ENCODE measurements at places on chromosomes 12 and 14.

- no peak for DNase-seq
Observed at GRCh38 chr12:24711056-24712008, 237.6 kb downstream of the BCAT1 start.

GRCh38 chr12:55711786-55712553, 3.9 kb upstream of the BLOC1S1 start:
- no peak for DNase-seq

GRCh38 chr12:26406813-26407212, 211.4 kb downstream of the SSPN start:
- DNase-seq, result no peak

DNA sequence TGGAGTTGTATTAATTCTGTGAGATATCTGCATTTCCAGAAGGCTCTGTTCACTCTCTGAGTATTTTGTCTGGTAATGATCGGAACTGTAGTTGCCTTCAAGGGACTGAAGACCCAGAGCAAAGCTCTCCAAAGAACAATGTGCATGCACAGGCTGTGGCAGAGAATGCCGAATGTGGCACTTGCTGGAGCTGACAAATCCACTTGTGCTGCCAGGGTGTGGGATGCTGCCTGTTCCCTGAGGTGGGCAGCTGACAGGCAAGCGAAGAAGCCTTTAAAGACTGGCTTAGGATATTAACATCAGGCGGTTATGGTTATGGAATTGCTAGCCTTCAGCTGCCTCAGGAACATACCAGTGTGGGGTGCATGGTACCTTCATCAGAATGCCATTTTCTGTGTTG, 419.9 kb upstream of the ATP2B1 start:
- no peak for DNase-seq

DNA sequence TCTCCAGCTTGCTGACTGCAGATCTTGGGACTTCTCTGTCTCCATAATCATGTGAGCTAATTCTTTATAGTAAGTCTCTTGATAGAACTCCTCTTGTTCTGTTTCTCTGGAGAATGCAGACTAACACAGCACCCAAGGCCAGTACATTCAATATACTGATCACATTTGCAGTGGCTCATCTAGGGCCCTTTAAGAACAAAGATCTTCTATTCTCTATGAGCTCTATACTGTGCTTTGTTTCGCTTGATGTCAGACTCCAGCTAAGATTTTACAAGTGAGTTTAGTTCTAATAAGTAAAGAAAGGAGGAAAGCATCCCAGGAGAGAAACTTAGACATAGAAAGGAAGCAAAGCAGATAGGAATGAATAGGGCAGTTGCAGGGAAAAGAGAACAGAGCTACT, 69.3 kb upstream of the TMPO start:
- DNase-seq, result no peak

DNA sequence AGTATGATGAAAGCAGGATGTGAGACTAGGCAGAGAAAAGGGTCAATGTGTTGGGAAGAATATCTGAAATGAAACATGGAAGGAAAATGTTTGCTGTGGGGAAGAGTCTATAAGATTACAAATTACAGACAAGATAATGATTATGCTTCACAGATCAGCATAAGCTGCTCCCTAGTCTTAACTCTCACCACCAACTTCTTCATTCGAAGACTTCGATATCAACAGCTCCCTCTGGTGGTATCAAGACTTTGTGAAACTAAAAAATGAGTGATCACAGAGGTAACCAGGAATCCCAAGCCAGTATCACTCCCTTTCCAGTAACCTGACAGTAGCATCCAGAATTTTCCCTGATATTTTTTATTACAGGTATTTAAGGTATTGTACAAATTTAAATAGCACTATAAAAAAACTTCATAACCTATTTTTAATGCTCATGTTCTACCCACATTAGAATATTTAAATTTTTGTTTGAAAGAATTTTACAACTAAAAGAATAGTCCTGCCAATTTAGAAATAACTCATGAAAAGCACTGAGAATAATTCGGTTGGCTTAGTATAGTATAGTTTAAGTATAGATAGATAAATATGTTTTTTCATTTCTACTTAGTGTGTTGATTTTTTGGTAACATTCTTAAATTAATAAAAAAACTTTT, 84.4 kb downstream of the C2CD5 start:
- no peak for DNase-seq

GRCh38 chr12:31876568-31877424, 82.4 kb upstream of the RESF1 start:
- DNase-seq, result peak; percentile 27

GRCh38 chr12:13220838-13221237, 24.3 kb downstream of the EMP1 start:
- DNase-seq, result no peak

DNA sequence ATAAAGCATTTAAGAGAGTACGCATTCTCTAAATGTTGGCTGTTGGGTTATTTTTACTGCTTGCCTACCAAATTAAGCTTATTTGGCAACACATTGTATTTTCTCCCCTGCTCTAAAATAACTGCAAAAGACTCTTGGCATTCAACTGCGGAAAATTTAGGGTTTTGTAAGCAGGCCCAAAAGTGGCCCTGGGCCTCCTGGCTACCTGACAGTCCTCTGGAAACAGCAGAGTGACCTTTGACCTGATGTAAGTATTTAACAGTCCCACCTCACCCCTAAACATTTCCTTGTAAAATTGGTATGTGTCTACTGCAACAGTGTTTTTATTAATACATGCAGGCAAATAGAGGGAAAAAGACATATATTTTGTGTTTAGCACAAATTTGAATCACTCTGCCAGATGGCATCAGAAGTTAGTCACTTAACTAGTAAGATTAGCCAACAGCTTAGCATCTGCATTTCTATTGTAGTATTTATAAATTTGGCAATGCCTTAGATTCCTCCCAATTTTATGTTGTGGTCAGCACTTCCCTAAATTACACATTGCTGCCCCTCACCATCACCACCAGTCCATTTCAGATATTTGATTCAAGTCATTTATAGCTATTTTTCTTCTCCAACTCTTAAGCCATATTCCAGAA, 11.2 kb downstream of the LLPH start:
- DNase-seq, result no peak

- no peak for DNase-seq
Observed at GRCh38 chr12:10802587-10802986, at the start of gene TAS2R7. TAS2R7 (minus strand) TSS chr12:10802627; CDS start chr12:10802570, 57 bp downstream.

DNA sequence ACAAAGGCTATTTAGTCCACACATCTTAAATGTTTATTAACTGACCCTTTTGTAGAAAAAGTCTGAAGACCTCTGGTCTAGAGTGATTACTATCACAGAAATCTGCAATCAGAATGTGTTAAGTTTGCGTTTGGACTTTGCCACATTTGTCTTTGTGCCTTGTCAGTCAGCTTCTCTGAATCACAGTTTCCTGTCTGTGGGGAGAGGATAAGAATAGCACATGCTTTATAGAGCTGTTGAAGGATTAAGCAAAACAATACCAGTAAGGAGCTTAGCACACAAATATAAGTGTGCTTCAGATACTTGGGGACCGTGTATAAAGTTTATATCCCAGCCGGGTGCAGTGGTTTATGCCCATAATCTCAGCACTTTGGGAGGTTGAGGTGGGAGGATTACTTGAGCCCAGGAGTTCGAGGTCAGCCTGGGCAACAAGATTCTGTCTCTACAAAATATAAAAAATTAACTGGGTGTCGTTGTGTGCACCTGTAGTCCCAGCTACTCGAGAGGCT, 63.0 kb upstream of the BTG1 start:
- no peak for DNase-seq

DNA sequence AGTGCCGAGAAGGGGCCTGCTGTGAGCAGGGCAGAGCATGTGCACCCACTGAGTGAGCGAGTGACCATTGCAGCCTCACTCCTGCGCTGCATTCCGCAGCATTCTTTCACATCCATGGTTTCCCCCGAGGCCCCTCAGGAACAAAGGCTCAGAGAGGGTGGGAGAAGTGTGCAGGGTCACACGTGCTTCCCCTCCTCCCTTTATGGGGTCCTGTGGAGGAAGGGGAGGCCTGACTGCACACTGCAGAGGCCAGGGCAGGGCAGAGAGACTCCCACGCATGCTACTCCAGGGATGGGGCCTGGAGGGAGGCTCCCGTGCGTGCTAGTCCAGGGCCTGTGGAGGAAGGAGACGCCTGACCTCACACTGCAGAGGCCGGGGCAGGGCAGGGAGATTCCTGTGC, 63.2 kb downstream of the DIO3 start:
- no peak for DNase-seq

DNA sequence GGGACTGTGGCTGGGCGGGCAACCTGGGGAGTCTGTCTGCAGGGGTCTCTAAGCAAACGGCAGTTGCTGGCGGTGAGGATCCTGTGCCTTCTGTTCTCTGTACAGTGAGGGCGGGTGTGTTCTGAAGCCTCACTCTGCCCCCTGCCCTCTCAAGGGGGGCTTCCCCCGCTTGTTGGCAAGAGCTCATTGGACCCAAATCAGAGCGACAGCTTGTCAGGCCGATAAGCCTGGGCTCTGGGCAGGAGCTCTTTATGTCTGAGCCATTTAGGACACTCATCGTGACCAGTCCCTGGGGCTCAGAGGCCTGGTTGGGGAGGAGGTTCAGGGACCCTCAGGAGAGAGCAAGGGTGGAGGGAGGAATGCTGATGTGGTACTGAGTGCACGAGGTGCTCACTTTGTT, 136.0 kb downstream of the TSPAN9 start:
- no peak for DNase-seq

DNA sequence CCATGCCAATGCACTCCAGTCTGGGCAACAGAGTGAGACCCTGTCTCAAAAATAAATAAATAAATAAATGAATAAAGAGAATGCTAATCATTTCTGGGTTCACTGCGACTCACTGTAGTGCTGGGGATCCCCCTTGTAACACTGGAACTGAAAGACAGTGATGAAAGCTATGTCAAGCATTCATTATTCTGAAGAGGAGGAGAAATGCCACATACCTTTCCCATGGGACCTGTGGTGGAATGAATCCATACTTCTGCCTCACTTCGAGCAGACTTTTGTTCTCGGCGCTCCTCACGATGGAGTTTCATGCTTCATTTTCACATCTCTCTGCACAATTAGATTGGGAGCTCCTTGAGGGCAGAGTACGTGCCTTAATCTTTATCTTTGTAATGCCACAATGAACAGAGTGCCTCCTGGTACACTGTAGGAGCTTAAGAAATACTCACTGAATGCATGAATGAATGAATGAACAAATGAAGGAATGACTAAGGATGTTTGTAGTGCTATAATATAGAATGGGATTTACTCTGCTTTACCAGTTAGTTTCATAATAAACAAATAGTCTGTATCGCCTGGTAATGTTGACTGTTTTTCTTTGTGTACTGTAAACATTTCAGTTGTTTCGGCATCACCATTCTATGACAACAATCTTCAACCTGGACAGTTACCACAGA, 45.8 kb downstream of the DRAM1 start:
- DNase-seq, result no peak

GRCh38 chr14:21802441-21802840, 128.8 kb upstream of the OR4E1 start:
- DNase-seq, result no peak

DNA sequence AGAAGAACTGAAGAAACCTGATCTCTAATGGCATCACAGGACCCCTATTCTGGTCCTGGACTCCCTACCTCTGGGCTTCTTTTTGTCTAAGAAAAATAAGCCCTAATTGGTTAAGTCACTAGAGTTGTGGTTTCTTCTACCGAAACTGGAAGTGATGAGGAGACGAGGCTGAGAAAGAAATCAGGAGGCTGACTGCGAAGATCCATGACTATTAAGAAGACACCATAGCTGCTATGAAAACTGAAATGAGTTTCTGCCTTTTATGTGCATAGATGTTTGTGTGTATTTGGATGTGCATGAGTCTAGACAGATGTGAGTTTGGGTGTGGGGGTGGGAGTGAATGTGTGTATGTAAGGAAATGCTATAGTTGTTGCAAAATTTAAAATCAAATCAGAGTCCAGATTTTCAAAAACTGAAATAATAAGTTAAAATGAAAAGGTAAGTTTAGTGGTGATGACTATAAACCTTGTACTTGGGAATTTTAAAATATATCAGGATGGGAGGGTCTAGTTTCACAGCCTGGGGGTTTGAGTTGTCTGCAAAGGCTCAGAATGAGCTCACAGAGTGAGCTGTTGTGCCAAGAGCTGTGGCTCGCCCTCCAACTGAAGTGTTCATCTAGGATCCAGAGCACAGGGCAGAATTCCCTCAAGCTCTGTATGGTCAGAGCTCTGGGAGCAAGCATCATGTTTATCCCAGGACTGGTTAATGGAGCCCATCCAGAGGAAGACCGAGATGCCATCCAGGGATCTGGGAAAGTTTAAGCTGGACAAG, 94.9 kb downstream of the VCPKMT start:
- no peak for DNase-seq

DNA sequence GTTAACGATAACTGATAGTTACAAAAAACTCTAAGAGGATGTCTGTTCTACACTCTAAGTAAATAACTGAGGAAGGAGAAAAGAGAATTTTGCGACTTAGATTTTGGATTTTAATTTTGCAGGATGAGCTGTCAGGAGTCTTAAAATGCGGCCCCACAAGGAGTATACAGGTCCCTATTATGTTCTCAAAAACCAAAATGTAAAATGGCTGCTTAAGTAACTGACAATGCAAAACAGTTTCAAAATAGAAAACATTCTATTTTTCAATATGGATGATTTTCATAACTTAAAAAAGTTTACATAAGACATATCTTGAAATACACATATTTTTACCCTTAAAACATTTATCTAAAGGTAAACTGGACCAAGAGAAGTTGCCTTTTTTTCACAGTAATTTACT, 2.6 kb downstream of the CD69 start:
- no peak for DNase-seq

DNA sequence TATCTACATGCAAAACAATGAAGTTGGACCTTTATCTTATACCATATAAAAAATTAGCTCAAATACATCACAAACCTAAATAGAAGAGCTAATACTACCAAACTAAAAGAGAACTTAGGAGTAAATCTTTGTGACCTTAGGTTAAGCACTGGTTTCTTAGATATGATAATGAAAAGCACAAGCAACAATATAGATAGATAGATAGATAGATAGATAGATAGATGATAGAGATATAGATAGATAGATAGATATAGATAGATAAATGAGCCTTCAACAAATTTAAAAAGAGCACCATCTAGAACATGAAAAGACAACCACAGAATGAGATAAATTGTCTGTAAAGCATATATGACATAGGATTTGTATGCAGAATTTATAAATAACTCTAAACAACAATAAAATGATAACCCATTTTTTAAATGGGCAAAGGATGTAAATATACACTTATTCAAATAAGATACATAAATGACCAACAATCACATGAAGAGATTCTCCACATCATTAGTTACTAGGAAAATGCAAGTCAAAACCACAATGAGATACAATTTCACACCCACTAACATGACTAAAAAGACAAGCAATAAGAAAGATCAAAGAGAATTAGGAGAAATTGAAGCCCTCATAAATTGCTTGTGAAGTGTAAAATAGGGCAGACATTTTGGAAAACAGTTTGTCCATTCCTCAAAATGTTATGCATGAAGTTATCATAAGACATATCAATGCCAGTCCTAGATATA, 293.7 kb downstream of the BTG1 start:
- DNase-seq, result no peak

GRCh38 chr14:35078082-35078481, 32.0 kb downstream of the FAM177A1 start:
- no peak for DNase-seq

- no peak for DNase-seq
Observed at GRCh38 chr12:104683831-104684503, 227.2 kb downstream of the CHST11 start.

All from CMK (cell line).